A549 (cell line): ENCODE measurements at places on chromosomes 4 and X.

DNA sequence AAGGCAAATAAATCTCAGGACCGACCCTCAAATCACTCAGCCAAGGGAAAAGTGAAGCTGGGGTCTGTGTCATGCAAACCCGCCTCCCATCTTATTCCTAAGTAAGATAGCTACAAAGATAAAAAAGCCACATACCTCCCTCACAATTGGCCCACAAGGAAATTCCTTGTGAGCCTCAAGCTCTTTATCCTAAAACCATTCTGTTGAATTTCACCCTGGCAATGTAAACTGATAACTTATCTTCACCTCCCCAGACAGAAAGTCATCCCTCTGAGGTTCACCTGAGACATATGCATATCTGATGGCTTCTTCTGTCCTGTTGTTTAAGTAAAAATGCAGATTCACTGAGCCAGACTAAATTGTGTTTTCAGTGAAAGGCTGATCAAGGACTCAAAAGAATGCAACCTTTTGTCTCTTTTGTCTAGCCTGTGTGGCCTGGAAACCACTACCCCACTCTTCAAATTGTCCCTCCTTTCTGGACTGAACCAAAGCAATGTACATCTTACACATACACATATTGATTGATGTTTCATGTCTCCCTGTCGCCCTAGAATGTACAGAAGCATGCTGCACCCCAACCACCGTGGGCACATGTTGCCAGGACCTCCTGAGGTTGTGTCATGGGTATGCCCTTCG is 91.3 kb downstream of the MFAP3L start:
- DNase-seq, result no peak

GRCh38 chr4:40749717-40750460 is at the start of gene NSUN7:
TSS of gene NSUN7 (plus strand) at chr4:40749955. CDS start at chr4:40750694, 739 bp downstream.
- peak; percentile 67 for DNase-seq

GRCh38 chrX:46310815-46311497 is 234.3 kb downstream of the ZNF674 start:
- DNase-seq, result no peak

DNA sequence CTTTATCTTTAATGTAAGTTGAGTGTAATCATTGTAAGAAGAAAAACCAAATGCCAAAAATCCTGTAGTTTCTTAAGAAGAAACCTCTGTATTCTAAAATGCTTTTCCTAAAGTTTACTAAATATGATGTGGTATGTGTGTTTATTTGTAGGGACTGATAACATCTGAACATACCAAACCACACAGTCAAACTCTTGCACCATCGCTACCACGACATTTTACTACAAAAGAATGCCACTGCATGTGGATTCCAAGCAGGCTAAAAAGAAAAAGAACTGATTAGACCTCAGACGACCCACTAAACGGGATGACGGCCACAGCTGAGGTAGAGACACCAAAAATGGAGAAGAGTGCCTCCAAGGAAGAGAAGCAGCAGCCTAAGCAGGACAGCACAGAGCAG is 46.1 kb downstream of the LAS1L start:
- DNase-seq, result no peak

- no peak for DNase-seq
These were observed 323.1 kb downstream of the MAPK10 start for GRCh38 chr4:86036736-86037135.

- DNase-seq, result no peak
These were observed 126.0 kb upstream of the PAQR3 start for GRCh38 chr4:79065262-79065661.

- DNase-seq, result peak; percentile 1
These were observed 375.2 kb downstream of the MAGEE1 start for GRCh38 chrX:76802708-76803107.
